ENCODE measurements at places on chromosomes 16 and 17. TPM values are rescaled to one million over a fixed set of nuclear protein-coding genes. Genes with fewer than 3 reads are reported as not detected.

- no peaks in the 10 kb centered on the region for H3K36me3 ChIP-seq
- no peak for DNase-seq
- no peak overlapping the region for H3K4me3 ChIP-seq
- no peaks in the 10 kb centered on the region for H3K27me3 ChIP-seq
Observed at GRCh38 chr17:59470624-59471297, 94.6 kb upstream of the DHX40 start.

GRCh38 chr17:67742025-67742424, 24.3 kb downstream of the NOL11 start:
- no peak overlapping the region for H3K27ac ChIP-seq
- H3K4me1 ChIP-seq, result no peaks in the 10 kb centered on the region
- H3K27me3 ChIP-seq, result no peaks in the 10 kb centered on the region
- DNase-seq, result no peak
- peaks cover 59% of the 10 kb centered on the region for H3K36me3 ChIP-seq
- H3K4me3 ChIP-seq, result no peak overlapping the region

- H3K27ac ChIP-seq, result no peak overlapping the region
- H3K4me3 ChIP-seq, result no peak overlapping the region
- H3K27me3 ChIP-seq, result no peaks in the 10 kb centered on the region
- no peak for DNase-seq
- H3K4me1 ChIP-seq, result no peaks in the 10 kb centered on the region
Observed at GRCh38 chr16:69555437-69555836, 10.3 kb upstream of the NFAT5 start.

The AOC2 gene
- total RNA-seq, result 2.1 TPM

Data from sigmoid colon (tissue), 7 donors.